Small intestine (tissue), 16 donors: ENCODE measurements at places on chromosomes 12 and 14. TPM values are rescaled to one million over a fixed set of nuclear protein-coding genes. Genes with fewer than 3 reads are reported as not detected.

DNA sequence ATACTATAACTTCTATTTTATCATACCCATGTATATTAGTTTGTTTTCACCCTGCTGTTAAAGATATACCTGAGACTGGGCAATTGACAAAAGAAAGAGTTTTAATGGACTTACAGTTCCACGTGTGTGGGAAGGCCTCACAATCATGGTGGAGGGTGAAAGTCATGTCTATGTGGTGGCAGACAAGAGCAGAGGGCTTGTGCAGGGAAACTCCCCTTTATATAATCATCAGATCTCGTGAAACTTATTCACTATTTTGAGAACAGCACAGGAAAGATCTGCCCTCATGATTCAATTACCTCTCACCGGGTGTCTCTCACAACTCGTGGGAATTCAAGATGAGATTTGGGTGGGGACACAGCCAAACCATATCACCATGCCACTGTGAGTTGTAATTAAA is 135.8 kb downstream of the SYNE2 start:
- H3K4me1 ChIP-seq, result peaks cover 4% of the 10 kb centered on the region
- H3K27ac ChIP-seq, result no peak overlapping the region
- no peak overlapping the region for H3K4me3 ChIP-seq
- no peaks in the 10 kb centered on the region for H3K27me3 ChIP-seq

RNASE7 gene
- not detected for polyA plus RNA-seq

DNA sequence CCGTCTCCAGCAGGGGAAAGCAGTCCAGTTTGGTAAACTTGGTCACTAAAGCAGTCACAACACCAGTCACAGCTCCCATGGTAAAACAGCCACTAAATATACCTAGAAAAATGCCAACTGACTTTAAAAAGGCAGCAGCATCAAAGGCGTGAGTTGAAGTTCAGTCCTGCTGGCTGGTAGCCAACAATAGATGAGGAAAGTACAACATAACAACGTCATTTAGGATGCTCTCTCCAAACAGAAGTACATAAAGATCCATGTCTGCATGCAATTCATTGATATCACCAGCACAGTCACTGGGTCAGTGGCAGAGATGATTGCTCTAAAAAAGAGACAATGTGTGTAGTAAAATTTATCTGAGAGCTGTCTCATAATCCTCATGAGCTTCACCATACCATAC is 59.3 kb upstream of the TMPO start:
- no peaks in the 10 kb centered on the region for H3K27me3 ChIP-seq
- H3K4me3 ChIP-seq, result no peak overlapping the region
- no peaks in the 10 kb centered on the region for H3K4me1 ChIP-seq
- H3K27ac ChIP-seq, result no peak overlapping the region
- H3K36me3 ChIP-seq, result no peaks in the 10 kb centered on the region

DNA sequence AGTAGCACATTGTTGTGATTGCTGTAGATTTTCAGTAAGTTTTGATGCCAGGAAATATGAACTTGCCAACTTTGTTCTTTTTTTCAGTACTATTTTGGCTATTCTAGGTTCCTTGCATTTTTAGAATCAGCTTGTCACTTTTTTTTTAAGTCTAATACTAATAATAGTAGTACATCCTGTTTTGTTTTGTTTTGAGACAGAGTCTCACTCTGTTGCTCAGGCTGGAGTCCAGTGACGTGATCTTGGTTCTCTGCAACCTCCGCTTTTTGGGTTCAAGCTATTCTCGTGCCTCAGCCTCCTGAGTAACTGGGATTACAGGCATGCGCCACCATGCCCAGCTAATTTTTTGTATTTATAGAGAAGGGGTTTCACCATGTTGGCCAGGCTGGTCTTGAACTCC is 16.5 kb downstream of the PWP1 start:
- no peaks in the 10 kb centered on the region for H3K4me1 ChIP-seq
- peaks cover 30% of the 10 kb centered on the region for H3K36me3 ChIP-seq
- H3K27me3 ChIP-seq, result no peaks in the 10 kb centered on the region
- no peak overlapping the region for H3K27ac ChIP-seq
- H3K4me3 ChIP-seq, result no peak overlapping the region

AKAP3 gene
- polyA plus RNA-seq, result 1.2 TPM

LRP1 gene
- 24.3 TPM for polyA plus RNA-seq

BEGAIN gene
- polyA plus RNA-seq, result 13.5 TPM

- no peak overlapping the region for H3K27ac ChIP-seq
- no peak for DNase-seq
- H3K36me3 ChIP-seq, result no peaks in the 10 kb centered on the region
- H3K4me1 ChIP-seq, result no peaks in the 10 kb centered on the region
- H3K27me3 ChIP-seq, result no peaks in the 10 kb centered on the region
- H3K4me3 ChIP-seq, result no peak overlapping the region
Observed at GRCh38 chr12:7352661-7353060, 48.8 kb downstream of the ACSM4 start.

GRCh38 chr14:27528328-27528727 is 930.5 kb upstream of the NOVA1 start:
- no peaks in the 10 kb centered on the region for H3K27me3 ChIP-seq
- DNase-seq, result peak; percentile 16
- no peaks in the 10 kb centered on the region for H3K36me3 ChIP-seq
- no peak overlapping the region for H3K4me3 ChIP-seq
- H3K27ac ChIP-seq, result no peak overlapping the region

SAMD15 gene
- polyA plus RNA-seq, result not detected

NDUFB1 gene
- polyA plus RNA-seq, result 223 TPM

RIMBP2 gene
- polyA plus RNA-seq, result 0.27 TPM

PGF gene
- 14.0 TPM for polyA plus RNA-seq

SRRM4 gene
- not detected for polyA plus RNA-seq

GRCh38 chr12:32104572-32105355 is 1.9 kb upstream of the BICD1 start:
- H3K36me3 ChIP-seq, result no peaks in the 10 kb centered on the region
- no peaks in the 10 kb centered on the region for H3K27me3 ChIP-seq
- no peak overlapping the region for H3K4me3 ChIP-seq
- H3K4me1 ChIP-seq, result peaks cover 3% of the 10 kb centered on the region

- peaks cover 21% of the 10 kb centered on the region for H3K27me3 ChIP-seq
- no peaks in the 10 kb centered on the region for H3K4me1 ChIP-seq
Observed at GRCh38 chr12:65822732-65823512, 1.4 kb upstream of the HMGA2 start.

GRCh38 chr12:46367351-46368029 is 5.1 kb downstream of the SLC38A2 start:
- DNase-seq, result no peak
- no peaks in the 10 kb centered on the region for H3K27me3 ChIP-seq
- peaks cover 32% of the 10 kb centered on the region for H3K4me1 ChIP-seq
- H3K4me3 ChIP-seq, result no peak overlapping the region

ZNF384 gene
- polyA plus RNA-seq, result 26.2 TPM

GRCh38 chr12:49548822-49549648 is 10.2 kb downstream of the KCNH3 start:
- H3K4me1 ChIP-seq, result peaks cover 30% of the 10 kb centered on the region
- DNase-seq, result peak; percentile 49
- H3K27me3 ChIP-seq, result peaks cover 4% of the 10 kb centered on the region
- H3K4me3 ChIP-seq, result no peak overlapping the region
- no peaks in the 10 kb centered on the region for H3K36me3 ChIP-seq

GRCh38 chr14:100580316-100581227 is 6.6 kb downstream of the BEGAIN start:
- H3K27me3 ChIP-seq, result no peaks in the 10 kb centered on the region
- H3K4me1 ChIP-seq, result no peaks in the 10 kb centered on the region
- DNase-seq, result no peak
- no peak overlapping the region for H3K27ac ChIP-seq

SYNDIG1L gene
- polyA plus RNA-seq, result 3.0 TPM

DNA sequence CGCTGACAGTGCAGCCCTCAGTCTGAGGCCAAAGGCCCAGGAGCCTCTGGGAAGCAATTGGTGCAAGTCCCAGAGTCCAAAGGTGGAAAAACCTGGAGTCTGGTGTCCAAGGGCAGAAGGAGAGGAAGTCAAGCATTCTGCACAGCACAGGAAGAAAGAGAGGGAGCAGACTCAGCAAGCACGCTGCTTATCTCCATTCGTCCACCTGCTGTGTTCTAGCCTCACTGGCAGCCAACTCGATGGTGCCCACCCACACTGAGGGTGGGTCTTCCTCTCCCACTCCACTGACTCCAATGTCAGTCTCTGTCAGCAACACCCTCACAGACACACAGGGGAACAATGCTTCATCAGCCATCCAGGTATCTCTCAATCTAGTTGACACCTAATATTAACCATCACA is 38.8 kb downstream of the HELB start:
- H3K4me3 ChIP-seq, result no peak overlapping the region
- H3K27ac ChIP-seq, result no peak overlapping the region
- H3K36me3 ChIP-seq, result peaks cover 8% of the 10 kb centered on the region
- no peaks in the 10 kb centered on the region for H3K27me3 ChIP-seq

DNA sequence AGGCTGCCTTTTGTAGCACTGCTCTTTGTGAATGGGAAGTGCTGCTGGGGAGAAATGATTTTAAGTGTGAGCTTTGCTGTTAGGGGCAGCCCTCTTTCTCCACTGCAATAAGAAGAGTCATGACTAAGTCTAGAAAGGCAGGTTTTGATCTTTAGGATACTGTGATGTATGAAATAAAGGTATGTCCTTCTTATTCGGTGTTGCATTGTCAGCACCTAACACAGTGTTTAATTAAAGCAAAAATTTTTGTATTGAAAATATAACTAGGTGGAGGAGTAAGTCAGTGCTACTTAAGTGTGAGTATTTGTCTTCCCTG is 81.5 kb downstream of the ETV6 start:
- peak overlapping the region; percentile 84 for H3K27ac ChIP-seq
- no peak overlapping the region for H3K4me3 ChIP-seq
- no peaks in the 10 kb centered on the region for H3K36me3 ChIP-seq
- no peaks in the 10 kb centered on the region for H3K27me3 ChIP-seq
